H4 (cell line): ENCODE measurements at places on chromosomes 3 and 15. TPM values are rescaled to one million over a fixed set of nuclear protein-coding genes. Genes with fewer than 3 reads are reported as not detected.
A peak's percentile ranks its signal among the peaks of the same experiment; 100 is the strongest.

DNA sequence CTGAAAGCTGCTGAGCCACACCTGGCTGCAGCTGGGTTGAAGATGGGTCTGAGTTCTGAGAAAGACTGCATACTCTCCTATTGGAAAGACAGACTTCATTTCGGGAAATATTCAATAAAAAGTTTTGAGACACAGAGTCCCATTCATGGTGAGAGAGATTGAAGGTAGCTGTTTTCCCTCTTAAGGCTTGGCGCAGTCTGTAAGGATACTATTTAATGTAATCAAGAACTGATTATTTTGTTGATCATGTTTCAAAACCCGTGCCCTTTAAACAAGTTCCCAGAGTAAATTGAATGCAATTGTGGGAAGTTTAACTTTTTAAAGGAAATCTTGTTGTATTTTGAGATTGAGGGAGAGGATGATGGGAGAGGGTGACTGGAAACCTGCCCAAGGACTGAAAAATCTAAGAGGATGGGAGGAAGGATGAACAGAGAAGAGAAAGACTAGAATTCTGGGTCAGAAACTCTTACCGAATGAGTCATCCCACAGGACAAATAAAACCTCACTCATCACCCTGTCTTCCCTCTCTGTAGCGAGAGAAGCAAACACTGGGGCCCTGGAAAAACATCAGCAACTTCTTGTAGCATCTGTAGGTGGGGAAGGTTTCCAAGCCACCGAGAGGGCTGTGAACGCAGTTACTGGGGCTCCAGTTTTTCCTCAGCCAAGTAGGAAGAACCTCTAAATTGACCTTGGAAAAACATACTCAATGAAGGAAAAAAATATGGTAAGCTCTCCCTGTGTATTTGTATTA is 193.2 kb upstream of the TPRG1 start:
- peak; percentile 26 for DNase-seq

GRCh38 chr3:129593595-129594339 is 12.7 kb downstream of the PLXND1 start:
- DNase-seq, result no peak

GRCh38 chr15:94670438-94671034 is 439.2 kb downstream of the MCTP2 start:
- peak; percentile 38 for DNase-seq

- no peak for DNase-seq
Observed at GRCh38 chr3:46878781-46879436, 1.4 kb downstream of the PTH1R start.

DNA sequence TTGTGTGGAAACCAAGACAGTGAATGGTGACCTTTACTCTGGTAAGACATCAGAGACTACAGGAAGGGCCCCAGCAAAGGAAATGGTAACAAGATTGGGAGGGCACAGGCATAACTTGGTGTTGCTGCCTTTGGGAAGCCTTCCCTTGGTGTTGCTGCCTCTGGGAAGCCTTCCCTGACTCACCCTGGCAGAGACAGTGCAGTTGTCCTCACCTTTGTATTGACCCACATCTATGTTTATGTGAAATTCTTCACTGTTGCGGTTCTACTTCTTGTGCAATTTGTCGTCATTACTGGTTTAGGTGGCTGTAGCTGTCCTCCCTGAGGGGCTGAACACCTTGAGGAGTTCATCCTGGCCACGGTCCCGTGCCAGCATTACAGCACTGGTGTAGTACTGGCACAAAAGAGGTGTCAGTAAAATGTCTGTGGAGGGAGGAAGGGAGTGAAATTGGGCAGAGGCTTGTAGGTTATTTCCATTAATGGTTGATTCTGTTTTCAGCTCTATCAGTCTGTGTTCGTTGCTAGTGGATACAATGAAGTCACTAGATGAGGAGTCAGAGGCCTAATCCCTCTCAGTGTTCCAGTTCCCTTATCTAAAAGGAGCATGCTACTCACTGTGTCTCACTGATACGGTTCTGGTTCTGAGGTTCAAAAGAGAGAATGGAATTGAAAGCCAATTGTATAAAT is 21.6 kb downstream of the IFT122 start:
- DNase-seq, result peak; percentile 61

DNA sequence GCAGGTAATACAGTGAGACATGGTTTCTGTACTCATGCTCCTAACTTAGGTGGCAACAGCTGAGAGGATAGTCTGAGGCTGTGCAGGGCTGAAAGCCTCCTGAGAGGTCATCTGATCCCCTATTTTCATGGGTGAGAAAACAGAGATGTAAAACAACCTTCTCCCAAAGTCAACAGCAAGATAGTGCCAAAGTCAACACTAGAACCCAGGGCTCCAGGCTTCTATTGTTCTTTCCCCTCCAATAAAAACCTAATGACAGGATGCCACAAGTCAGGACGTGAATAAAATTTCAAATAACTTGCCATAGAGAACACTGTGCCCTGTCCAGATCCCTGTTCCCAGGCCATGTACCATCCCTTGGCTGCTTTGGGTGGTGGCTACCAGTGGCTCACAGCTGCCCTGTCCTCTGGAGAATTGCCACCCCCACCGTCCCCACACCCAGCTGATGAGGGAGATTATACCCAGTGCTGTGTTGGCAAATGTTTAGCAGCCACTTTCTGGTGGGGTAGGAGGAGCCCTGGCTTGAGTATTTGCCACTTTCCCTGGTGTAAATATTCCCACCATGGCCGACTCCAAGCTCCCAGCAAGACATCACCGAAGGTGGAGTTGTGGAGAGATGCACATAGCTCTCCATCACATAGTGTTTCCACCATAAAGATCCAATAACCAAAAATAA is 54.8 kb downstream of the SRGAP3 start:
- DNase-seq, result no peak

GRCh38 chr3:49119439-49119838 is 1.2 kb downstream of the USP19 start:
- no peak for DNase-seq

- DNase-seq, result no peak
Observed at GRCh38 chr3:189143321-189143720, 28.4 kb upstream of the TPRG1 start.

The ARPP21 gene
- total RNA-seq, result 0.41 TPM in 1 of 2 replicates, not detected in the other

The TTLL3 gene
- total RNA-seq, result 4.4 and 5.4 TPM in 2 replicates

The UROC1 gene
- total RNA-seq, result not detected in 2 replicates

The PLIN1 gene
- 0.04 and 0.19 TPM in 2 replicates for total RNA-seq

The C2CD4A gene
- not detected in 2 replicates for total RNA-seq
